ENCODE measurements at places on chromosomes 7 and 10.

DNA sequence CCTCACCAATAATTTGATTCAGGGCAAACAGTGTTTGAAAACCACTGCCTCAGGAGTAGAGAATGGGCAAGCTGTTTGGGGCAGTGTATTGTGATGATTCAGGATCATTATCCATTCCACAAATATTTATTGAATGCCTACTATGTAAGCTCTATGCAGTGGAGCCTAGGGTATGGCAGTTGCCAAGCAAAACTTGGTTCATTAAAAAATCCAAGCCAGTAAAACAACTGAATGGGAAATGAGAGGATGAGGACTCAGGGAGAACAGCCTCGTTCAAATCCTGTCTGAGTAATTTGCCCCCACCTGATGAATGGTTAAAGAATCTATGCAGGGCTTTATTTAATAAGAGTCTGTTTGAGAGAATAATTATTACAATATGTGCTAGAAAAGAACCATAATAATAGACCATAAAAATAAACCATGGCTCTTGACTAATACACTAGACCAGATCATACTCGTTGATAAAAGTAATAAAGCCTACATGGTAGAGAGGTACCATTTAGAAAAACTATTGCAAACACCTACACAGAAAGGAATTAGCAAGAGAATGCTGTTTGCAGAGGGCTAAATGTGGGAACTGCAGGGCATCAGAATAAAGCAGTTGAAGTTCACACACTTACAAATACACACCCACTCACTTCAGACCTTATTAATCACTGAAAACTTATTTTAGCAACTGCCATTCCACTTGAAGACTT is 71.7 kb downstream of the CREB5 start:
- no peak for DNase-seq

DNA sequence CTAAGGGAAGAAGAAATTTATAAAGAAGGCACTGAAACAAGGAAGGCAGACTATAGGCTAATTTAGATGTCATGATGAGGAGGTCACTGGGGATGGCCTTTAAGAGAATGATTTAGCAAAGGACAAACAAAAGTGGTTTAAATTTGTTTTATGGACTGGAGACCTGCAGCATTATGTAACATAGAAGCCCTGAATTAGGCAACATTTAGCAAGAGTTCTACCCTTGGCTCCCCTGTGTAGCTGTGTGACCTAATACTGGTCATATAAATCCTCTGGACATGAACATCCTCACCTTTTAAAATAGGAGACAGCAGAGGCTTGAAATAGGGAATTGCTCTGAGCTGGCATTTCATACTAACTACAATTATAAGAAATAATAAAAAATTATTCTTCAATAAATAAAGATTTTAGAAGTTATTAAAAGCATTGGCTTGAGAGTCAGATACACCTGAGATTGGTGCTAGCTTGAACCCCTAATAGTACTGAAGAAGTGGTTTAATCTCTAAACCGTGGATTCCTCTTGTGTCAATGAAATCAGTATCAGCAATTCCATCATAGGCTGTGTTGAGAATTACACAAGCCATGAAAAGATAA is 48.9 kb downstream of the RNLS start:
- no peak for DNase-seq

- no peak for DNase-seq
These were observed 4.2 kb downstream of the FZD9 start for GRCh38 chr7:73437621-73438416.

- no peak for DNase-seq
These were observed 997.9 kb upstream of the POT1 start for GRCh38 chr7:125927556-125927955.

- no peak for DNase-seq
These were observed 238.0 kb downstream of the TCERG1L start for GRCh38 chr10:131073469-131074035.

- no peak for DNase-seq
These were observed 317.3 kb upstream of the CACNA2D1 start for GRCh38 chr7:82760831-82761230.

DNA sequence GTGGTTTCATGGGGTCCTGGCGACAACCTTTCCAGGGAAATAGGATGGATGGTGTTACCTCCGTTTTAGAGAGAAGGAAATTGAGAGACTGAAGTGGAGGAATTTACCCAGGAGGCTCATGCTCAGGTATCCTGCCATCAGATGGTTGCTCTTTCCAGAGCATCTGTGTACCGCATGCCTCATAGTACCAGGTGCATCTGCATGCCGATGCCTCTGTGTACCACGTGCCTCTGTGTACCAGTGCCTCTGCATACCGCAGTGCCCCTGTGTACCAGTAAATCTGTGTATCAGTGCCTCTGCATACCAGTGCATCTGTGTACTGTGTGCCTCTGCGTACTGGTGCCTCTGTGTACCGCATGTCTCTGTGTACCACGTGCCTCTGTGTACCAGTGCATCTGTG is 3.2 kb downstream of the VWA2 start:
- no peak for DNase-seq

- no peak for DNase-seq
These were observed 12.0 kb downstream of the ZNF800 start for GRCh38 chr7:127380479-127380878.

DNA sequence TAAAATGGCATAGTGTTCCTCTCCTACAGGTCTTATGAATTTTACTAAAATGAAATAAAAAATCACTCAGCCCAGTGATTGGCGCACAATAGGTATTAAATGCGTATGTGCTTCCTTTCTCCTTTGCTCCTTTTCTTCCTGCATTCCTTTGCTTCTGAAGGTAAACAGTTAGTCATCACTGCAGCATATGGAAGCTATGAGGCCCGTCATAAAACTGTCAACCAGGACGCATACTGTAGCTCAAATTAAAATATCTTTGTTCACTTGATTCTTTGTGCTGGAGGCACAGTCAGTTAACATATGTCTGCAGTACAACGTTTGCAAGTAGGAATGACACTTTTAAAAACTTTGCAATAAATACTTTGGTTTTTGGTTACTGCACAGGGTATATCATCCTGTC is 374.7 kb downstream of the TCERG1L start:
- no peak for DNase-seq

All from activated T-helper 1 cell treated with anti-CD3 and anti-CD28 coated beads, Interleukin-2, amount 50 U/mL, for 16 hours (primary cell).